ENCODE measurements at places on chromosomes 3 and 15.

DNA sequence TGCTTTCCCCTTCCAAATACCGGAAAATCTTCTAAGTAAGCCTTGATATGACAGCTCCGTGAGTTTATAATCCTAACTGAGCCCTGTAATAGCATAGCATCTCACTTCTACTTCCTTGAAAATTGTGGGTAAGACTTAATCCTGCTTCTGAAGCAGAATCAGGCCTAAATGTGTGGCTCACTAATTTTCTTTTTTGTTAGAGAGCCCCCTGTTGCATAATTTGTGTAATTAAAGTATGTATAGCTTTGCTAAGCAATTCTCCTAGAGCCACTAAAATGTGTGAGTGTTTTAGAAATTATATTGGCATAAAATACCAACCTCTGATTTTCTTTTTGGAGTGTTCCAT, 304.4 kb downstream of the FGF12 start:
- DNase-seq: no peak

DNA sequence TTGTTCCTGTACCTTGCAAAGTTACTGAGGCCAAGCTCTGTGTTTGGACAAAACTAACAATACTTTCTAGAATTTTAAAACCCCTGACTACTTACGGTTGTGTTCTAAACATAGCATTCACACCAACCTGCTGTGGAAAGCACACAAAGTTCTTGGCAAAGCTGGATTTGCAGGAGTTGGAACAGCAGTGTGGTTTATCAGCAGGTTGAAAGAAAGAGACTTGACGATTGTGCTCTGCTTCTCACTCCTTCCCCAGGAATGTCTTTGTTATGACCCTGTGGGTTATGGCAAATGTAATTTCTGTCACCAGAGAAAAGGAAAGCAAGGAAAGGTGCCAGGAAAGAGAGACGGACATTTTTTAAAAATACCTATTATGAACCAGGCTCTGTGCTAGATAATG, 165.5 kb upstream of the TGFBR2 start:
- DNase-seq: no peak

DNA sequence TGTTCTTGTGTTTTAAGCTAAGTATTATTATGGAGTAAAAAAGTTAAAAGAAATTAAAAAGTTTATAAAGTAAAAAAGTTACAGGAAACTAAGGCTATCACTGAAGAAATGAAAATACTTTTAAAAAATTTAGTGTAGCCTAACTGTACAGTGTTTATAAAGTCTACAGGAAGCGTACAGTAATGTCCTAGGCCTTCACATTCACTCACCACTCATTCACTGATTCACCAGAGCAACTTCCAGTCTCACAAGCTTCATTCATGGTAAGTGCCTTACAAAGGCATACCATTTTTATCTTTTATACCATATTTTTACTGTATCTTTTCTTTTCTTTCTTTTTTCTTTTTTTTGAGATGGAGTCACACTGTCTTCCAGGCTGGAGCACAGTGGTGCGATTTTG, 40.7 kb upstream of the SCN5A start:
- DNase-seq: no peak

DNA sequence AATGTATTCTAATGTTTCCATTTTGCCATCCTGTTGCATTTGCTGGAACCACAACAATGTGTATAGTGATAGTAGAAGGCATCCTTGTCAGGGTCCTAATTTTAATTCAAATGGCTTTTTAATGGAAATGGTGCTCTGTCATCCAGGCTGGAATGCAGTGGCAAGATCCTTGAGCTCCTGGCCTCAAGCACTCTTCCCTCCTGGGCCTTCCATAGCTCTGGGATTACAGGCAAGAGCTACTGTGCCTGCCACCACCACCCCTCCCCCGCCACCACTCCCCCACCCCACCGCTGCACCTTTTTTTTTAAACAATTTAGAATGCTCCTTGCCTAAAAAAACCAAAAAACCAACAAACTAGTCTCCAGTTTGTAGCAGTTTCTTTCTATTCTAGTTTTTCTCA, 15.2 kb upstream of the IQCF6 start:
- DNase-seq: no peak

DNA sequence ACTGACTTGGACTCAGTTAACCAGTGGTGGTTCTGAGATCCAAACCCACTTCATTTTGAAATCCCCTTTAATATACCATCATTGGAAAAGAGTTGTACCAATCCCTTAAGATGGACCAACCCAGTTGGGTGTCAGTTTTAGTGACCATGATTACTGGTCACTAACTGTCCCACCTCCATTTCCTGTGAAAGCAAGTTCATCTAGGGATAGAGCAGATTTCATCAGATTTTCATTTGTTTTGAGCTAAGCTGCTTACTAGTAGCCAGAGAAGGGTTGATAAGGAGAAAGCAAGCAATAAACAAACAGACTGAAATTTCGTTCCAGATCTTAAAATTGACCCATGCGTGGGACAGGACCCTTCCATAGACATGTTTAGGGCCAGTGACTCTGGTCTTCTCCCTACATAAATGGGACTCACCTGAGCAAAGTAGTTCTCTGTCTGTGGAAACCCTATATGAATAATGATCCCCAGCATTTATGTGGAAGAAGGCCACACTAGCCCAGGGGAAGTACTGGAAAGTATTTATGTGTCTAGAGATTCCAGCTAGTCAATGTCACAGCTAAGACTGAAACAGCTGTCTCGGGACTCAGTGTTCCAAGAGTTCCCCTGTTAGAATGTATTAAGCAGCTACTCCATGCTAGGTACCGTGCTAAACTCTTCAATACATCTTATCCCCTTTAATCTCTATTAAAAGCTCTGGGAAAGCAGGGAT, 196.0 kb upstream of the BCL6 start:
- DNase-seq: no peak

DNA sequence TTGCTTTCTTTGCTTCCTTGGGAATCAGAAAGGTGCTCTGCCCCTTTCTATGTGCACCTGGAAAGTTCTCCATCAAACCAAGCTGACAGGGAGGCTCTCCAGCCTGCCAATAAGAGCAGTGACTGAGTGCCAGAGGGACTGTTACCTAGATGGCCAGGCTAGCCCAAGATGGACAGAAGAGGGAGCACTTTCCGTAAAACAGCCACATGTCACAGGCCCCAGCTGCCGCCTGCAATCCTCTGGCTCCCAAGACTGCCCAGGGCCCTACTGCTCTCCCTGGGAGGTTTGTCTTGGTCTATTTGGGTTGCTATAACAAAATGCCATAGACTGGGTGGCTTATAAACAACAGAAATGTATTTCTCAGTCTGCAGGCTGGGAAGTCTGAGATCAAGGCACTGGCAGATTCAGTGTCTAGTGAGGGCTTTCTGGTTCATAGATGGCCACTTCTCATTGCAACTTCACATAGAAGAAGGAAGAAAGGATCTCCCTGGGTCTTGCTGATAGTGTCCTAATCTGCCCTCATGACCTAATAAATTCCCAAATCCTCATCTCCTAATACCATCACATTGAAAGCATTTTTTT, 72.3 kb downstream of the TAMM41 start:
- DNase-seq: peak; percentile 29

DNA sequence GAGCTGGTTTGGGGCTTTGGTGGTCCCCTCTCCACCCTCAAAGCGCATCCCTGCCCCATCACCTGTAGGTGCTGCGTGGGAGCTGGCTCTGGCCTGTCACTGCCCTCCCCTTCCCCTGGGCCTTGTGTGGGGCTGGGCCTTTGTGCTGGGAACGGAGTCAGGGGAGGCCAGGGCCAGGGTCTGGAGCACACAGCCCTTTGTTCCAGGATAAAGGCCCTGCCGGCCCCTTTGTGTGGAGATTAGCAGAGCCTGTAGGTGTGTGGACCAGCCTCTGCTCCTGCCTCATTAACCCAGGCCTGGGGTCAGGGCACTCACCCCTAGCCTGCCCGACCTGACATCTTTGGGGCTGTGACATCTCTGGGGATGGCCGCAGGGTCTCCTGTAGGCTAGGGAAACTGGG, 8.9 kb downstream of the EPHB3 start:
- no peak for DNase-seq

DNA sequence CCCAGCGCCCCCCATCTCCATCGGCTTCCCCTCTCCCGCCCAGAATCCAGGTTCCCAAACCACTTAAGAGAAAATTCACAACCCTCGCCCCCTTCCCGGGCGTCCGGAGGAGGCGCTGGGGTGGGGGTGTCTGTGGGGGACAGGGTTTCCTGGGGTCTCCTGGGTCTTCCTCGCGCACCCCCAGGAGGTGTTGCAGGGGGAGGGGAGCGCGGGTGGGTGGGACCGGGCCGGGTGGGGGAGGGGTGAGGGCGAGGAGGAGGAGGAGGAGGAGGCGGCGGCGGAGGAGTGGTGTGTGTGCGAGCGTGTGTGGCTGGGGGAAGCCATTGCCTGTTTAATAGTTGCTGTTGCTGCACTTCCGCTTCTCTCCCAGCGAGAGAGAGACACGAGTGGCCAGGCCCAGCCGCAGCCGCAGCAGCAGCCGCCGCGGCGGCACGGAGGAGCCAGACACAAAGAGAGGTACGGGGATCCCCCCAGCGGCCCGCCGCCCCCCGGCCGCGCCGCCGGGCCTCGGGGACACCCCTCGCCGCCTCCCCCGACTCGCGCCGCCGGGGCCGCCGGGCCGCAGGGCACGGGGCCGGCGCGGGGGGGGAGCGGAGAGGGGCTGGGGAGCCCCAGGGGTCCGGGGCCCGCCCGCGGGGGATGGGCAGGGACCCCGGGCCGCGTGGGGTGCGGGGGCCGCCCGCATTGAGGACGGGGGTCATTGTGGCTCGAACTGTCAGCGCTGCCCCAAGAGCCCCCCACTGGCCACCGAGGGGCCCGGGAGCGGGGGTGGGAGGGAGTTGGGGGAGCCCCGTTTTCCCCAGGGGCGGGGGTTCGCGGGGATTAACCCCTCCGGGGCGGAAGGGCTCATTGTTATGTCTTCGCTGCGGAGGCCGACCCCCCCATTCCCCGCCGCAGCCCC, at the start of gene UBE2E1:
Gene UBE2E1 (plus strand): TSS at position 323 of the 901 bp plus-strand sequence. CDS start 1,315 bp downstream, outside the sequence.
- no peak for DNase-seq

GRCh38 chr3:120908030-120908794, at the start of gene STXBP5L:
STXBP5L (plus strand) TSS chr3:120908205; CDS start chr3:120909579, 1,374 bp downstream.
- DNase-seq: peak; percentile 54

GRCh38 chr3:65048151-65048550, 360.4 kb upstream of the ADAMTS9 start:
- no peak for DNase-seq

DNA sequence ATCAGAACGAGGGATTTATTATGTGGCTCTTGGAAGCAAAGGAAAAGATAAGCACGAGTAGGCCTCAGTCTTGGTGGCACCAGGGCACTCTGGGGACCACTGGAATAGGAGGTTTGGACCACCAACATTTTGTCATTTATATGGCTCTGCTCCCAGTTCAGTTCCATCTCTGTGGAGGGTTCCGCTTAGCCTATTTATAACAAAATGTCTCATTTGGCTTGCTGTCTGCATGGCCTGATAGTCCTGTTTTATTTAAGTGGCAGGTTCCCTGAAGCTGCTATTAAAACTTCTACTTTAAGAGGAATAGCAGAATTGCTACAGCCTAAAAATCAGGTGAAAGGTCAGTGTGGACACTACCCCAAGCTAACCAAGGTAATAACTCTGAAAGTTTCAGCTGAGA, 27.2 kb downstream of the MAP2K5 start:
- no peak for DNase-seq

- DNase-seq: no peak
Measured at GRCh38 chr15:23447107-23447500, at the start of gene GOLGA6L2. GOLGA6L2 (minus strand) TSS chr15:23447243; CDS start chr15:23447181, 62 bp downstream.

- DNase-seq: no peak
Measured at GRCh38 chr3:14494973-14495300, 45.2 kb downstream of the GRIP2 start.

- DNase-seq: no peak
Measured at GRCh38 chr3:161863775-161864174, 367.2 kb downstream of the OTOL1 start.

GRCh38 chr15:96408591-96409183, 78.2 kb downstream of the NR2F2 start:
- DNase-seq: no peak

Data from right renal cortex interstitium (tissue), 3 donors.